ENCODE measurements at places on chromosomes 7 and 10.

GRCh38 chr7:130941322-130942210, 207.6 kb upstream of the KLF14 start:
- DNase-seq, result peak; percentile 53

DNA sequence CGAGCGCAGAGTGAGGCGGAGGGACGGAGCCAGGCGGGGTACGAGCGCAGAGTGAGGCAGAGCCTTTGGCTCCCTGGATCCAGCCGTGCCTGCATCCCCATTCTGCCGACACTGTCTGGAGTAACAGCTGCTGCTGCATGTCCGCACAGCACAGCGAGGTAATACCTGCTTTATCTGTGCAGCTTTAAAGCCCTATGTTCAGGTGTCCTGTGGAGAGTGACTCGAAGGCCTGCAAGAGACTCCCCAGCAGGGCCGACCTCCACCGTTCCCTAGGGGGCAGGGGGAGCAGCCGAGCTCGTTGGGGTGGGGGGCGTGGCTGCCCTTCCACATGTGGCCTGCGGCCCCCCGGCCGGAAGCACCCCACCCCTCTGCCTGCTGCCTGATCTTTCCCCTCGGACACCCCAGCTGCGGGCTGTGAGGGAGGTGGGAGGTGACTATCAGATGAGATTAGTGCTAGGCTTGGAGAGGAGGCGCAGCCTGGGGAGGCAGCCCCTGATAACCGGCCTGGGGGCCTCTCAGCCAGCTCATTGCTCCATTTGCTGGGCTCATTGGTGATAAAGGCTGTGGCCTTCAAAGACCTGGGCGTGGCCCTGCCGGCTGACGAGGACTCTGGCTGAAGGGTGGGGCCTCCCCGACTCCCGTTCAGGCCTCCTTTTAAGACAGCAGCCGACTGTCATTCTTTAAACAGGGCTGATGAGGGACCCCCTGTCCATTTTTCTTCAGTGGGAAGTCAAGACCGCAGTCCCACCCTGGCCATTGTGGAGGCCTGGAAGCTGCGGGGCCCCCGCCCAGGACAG, 8.0 kb downstream of the VENTX start:
- no peak for DNase-seq

- DNase-seq, result peak; percentile 22
Observed at GRCh38 chr10:18607503-18608378, 43.6 kb downstream of the NSUN6 start.

DNA sequence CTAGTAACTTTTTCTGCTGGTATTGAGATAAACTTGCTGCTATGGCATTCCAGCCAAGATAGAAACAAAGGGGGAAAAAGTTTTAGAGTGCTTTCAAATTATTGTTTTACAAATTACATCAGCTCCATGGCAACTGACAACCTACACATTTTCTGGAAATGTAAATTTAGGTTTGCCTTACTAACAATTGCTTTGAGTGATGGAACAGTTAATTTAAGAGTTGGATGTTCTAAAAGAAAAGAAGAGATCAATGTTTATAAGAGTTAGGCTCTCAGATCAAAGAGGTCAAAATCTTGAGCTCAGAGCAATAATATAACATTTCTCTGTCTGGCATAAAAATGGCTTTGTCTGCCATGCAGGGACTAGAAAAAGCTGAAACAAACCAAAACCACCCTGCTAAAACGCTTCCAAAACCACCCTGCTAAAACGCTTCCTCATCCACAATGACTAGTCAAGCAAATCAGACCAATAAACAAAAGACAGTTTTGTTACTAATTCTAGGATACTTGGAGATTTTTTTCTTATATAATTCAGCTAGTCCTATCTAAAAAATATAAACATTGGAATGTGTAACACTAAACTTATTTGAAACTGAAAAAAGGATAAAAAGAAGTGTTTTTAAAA, 32.3 kb downstream of the ORC5 start:
- DNase-seq, result no peak

DNA sequence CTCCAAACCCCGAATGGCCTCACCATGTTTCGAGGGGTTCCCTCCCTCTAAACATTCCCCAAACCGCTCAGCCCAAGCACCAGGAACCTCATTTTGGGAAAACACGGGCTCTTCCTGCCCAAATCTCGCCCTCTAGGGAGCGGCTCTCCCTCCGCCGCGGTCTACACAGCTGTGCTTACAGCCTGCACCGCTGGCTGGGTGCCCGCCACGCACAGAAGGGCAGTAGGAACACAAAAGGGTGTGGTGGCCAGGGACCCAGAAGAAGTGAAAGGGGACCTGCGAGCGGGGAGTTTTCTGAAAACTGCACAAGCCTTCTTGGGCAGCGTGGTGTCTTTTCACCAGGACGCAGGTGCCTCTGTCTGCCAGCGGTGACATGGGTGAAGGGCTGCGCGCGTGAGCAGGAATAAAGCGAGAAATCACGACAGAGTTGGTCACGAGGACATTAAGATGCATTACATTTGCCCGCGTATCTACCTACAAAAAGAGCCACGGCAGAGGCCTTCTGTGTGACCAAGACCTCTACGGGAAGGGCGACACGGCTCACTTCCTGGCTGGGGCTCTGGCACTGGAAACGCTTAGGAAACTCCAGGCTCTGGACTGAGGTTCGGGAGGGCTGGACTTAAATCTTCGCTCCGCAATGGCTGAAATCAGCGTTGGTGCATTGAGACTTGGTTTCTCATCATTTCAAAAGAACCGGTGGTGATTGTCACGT, 171.7 kb downstream of the LSM5 start:
- no peak for DNase-seq

DNA sequence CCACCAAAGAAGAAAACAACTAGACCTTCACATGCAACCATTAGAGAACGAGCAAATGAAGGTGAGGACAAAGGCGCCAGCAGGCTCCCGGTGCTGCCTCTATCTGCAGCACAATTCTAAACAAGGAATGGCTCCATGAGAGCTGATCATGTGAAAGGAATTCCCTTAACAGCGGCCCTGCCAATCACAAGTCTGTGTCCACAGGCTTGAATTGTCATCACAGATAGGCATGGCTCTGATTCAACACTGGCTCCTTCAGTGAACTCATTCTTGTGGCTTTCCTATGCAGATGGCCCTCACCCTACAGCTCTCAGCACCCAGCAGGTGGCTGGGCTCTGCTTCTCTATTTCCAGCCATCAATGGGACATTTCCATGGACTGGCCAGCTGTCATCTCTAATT, 36.2 kb downstream of the LAMB1 start:
- peak; percentile 53 for DNase-seq

GRCh38 chr7:43905956-43906330, 453 bp downstream of the URGCP start:
- DNase-seq, result no peak

- no peak for DNase-seq
Observed at GRCh38 chr10:113469796-113470195, 83.1 kb upstream of the HABP2 start.

GRCh38 chr7:17770710-17771375, 169.5 kb downstream of the SNX13 start:
- peak; percentile 67 for DNase-seq

DNA sequence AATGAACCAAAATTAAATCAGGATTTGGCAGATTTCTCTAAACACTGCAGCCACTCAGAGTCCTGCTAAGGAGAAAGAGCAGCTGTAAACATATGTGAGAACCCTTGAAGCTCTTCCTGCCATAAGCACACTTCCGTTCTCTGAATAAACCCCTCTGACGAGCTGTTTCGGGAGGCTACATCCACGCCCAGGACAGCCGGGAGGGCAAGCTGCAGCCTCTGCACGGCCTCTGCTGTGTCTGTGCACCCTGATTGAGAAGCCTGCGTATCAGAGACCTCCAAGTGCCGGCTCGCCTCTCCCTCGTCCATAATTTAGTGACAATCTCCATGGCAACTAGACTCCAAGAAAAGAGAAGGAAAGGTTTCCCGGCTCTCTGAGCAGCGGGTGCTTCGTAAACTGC, 114.4 kb downstream of the PTPRN2 start:
- DNase-seq, result no peak

Measured in pons (tissue), 1 donor.